Occipital lobe (tissue), 3 donors: ENCODE measurements at places on chromosomes 6 and 20. TPM values are rescaled to one million over a fixed set of nuclear protein-coding genes. Genes with fewer than 3 reads are reported as not detected.

DNA sequence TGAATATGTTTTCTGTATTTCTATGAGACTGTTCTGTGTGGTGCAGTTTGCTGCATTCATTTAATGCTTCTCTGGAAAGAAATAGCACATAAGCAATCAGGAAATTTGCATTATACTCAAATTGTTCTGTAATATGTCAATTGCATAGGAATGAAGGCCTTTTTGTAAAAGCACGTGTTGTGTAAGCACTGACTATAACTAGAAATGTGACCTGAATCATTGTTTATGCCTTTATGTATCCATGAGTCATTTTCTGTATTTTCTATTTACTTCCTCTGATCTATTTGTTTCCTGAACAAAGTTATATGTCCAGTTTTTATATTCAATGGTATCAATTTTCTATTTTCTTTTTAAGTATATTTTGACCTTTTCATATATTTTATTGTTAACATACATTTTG lies 1455.3 kb downstream of the GRIK2 start:
- DNase-seq = no peak

- no peak for DNase-seq
Measured at GRCh38 chr6:33619166-33619840, 1.8 kb upstream of the ITPR3 start.

DNA sequence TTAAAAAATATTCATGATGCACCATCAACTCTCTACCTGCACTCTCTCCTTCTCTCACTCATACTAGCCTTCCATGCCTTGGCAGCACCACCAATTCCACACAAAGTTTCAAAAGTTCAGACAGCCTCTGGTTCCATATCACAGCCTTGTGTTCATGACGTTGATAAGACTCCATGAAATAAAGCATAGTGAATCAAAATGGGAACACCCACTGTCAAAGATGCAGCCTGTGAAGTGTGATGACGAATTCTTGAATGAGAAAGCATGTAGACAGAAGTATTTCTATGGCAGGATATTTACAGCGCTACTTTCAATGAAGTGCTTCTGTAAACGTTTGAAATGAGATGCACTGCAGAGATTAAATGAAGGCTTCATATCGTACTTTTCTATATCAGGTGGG lies 77.3 kb upstream of the FERMT1 start:
- no peak for DNase-seq

DNA sequence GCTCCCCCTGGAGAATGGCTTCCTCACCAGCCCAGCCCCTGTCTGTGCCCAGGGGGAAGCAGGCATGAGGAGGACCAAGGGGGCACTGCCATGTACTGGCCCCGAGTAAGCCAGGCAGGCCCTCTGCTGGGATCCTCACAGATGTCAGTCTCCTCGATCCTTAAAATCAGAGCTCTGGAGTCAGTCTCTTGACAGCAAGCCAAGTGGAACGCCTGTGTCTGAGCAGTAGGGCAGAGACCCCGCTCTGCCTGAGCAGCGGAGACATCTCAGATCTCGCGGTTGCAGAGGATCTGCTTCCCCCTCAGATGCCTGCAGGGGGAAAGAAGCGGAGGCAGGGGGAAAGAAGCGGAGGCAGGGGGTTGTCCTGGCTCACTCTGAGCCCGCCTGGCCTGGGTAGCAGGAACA lies 92.6 kb downstream of the SNX5 start:
- no peak for DNase-seq

DNA sequence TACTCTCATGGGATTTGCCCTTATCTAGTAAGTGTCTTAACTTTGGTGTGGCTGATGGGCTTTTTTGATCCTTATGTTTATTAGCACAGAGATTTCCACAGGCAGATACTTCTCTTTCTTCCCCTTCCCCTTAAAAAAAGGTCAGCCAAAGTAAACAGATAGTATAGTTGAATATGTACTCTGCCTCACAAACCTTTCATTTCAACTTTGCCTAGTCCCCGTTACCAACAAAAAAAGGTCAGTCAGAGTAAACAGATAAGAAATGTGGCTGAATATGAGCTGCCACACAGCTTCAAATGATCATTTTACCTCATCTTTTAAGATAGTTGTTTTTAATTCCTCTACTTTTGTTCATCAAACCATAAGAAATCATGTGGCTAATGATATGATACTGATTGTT lies 34.1 kb upstream of the SLC35D3 start:
- DNase-seq = no peak

- DNase-seq = no peak
Measured at GRCh38 chr20:7714549-7714948, 225.7 kb downstream of the HAO1 start.

DNA sequence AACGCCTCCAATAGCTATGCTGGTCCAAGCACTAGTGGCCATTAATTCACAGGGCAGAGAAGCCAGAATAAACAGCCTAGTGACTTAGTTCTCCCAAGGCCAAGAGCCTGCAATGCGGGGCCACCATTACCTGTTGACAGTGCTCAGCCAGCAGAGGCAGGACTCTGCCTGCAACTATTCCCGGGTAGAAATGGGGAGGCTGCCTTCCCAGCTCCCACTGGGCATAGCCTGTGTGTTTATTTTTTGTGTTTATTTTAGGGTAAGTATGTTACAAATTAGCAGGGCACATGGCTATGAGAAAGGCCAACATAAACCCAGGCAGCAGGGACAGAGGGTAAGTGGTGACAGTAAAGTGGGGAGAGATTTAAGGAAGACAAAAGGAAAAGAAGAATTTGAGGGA lies 5.0 kb downstream of the GNAS-AS1 start:
- DNase-seq = no peak

- no peak for DNase-seq
Measured at GRCh38 chr6:150243620-150244314, 100.9 kb downstream of the PPP1R14C start.

DNA sequence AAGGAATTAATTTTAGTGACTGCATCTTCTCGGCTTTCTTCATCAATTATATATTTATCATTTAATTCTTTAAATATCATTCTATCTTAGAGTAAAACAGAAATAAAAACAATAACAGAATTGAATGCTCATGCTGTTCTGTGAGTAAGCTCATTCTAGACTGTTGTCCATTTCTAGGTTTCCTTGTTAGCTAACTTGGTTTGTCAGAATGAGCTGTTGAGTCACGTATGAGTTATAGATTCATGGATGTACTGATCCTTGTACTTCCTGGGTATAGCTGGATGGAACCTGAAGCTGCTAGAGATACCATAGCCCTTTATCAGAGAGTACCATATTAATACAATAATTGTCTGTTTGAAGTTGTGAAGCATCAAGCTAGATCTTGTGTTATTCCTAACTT lies 515.3 kb downstream of the TENT5A start:
- no peak for DNase-seq

- DNase-seq = no peak
Measured at GRCh38 chr6:125844989-125845388, 54.2 kb downstream of the NCOA7 start.

- DNase-seq = no peak
Measured at GRCh38 chr6:41449399-41450245, 96.6 kb upstream of the FOXP4 start.

GRCh38 chr6:75800708-75801505 lies 51.9 kb downstream of the MYO6 start:
- DNase-seq = no peak

GRCh38 chr6:154471609-154472362 lies 38.7 kb downstream of the CNKSR3 start:
- DNase-seq = no peak

DNA sequence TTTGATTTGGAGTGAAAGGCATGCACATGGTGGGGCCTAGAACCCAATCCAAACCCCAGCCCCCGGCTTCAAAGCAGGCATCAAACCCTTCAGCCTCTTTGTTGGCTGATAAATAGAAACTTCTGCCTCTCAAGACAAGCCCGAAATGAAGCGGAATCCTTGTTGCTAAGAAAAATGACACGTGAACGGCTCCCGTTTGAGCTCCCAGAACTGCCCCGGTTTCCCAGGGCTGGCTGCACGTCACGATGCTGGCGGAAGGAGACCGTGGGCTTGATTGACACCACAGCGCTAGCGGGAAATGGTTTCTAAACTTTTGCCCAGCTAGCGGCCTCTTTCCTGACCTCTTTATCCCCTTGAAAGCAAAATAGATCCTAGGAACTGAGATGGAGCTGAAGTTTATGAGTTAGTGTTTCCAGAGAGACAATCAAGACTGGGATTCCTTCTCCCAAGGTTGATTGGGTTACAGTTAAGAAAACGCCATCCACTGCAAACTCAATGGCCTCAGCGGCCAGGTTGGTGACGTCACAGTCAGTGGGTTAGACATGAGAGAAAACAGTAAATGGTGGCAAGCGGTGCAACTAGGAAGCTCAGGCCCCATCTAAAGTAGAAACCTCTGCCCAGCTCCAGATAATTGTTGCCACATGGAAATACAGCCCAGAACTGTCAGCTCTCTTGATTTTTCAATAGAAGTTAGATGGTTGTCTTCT lies 117.0 kb downstream of the ANKRD60 start:
- DNase-seq = no peak

- no peak for DNase-seq
Measured at GRCh38 chr6:26473429-26473757, 15.6 kb downstream of the BTN2A1 start.

DNA sequence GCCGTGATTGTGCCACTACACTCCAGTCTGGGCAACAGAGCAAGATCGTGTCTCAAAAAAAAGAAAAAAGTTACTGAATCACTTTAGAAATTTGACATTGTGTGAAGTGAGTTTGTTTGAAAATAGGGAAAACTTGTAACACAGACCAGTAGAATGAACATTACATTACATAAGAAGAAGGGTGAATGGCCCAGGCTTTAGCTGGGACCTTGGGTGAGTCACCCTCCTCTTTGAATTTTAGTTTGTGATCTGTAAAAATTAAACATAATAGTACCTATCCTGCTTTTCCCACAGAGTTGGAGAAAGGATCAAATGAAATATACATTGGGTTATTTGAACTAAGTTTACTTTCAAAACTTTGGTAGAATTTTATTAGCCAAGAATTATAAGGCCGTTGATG lies 56.3 kb downstream of the KCNS1 start:
- no peak for DNase-seq

DNA sequence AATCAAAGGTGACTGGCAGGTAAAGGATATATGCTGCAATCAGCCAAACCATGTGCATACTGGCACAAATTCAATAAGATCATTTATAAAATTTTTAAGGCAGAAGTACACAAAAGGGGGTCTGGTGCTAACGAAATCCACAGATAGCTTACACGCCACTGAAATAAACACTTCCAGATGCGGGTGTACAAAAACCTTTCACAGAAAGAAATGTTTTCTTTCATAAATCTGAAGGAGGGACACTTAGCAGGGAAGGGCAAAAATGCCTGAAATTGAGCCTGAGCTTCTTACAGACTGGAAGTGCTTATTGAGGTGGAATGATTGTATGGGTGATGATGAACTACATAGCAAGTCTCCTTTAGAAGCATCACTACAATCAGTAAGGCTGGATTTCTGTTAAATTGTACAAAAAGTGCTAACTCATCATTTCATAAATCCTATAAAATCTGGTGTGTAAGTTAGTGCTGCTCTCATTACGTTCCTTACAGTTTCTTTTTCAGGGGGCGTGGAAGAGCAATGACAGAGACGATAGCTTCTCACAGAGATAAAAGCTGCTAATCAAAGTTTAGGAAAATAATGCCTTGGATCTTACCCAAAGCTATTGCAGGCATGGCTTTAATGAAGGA lies 409.3 kb upstream of the RUNX2 start:
- no peak for DNase-seq

DNA sequence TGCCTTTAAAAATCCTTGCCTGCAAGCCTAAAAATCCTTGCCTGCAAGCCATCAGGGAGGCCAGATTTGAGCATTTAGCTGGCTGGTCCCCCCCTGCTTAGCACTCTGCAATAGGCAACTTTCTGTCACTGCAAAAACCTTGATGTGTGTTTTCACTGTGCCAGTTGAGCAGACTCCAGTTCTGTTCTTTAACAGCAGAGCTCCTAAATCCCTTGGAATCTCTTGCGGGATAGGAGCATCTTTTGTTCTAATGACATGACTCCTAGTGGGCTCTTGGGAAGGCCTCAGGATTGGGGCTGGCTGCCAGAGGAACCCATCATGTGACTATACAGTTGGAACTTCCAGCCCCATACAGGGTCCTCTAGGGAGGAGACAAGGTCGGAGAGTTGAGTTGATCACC lies 50.4 kb downstream of the FAM184A start:
- DNase-seq = no peak

DNA sequence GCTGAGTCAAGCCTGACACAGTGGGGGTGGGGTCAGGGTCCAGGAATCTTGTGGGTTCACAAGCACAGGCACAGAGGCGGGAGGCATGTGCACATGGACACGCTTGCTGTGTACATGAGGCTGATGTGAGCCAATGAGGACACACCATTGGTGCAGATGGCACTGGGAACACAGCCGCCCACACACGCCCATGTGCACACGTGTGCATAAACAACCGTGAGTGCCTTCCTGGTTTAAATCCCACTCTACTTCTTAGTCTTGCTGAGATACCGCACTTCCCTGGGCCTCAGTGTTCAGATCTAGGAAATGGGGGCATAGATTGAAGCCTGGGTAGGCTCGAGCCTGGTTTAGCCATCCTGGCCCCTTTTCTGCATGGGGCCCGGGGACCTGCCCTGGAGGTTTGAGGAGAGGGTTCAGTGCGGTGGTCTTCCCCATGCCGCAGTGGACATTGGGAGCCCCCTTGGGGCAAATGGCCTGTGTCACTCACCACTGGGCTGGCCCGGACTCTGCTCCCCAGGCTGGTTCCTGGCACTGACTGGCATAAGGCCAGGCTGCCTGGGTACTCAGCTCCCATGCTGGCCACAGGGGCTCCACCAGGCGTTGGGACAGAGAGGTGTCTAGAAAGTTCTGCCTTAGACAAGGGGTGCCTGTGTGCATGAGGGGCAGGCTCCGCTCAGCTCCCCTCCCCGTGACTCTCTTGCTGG lies 60.2 kb downstream of the CEBPB start:
- DNase-seq = no peak

GRCh38 chr6:116404696-116405095 lies 33.9 kb downstream of the DSE start:
- no peak for DNase-seq

- DNase-seq = no peak
Measured at GRCh38 chr6:153553627-153554026, 422.5 kb upstream of the RGS17 start.

CNR1 gene
- 327 TPM for total RNA-seq

NMBR gene
- total RNA-seq = 12.6 TPM

TSHZ2 gene
- total RNA-seq = 0.31 TPM

PNLDC1 gene
- not detected for total RNA-seq

DLL1 gene
- total RNA-seq = 11.9 TPM

GNRH2 gene
- not detected for total RNA-seq

ZNF334 gene
- 13.6 TPM for total RNA-seq

HCRTR2 gene
- total RNA-seq = 14.3 TPM

REPS1 gene
- total RNA-seq = 146 TPM

FLRT3 gene
- total RNA-seq = 27.5 TPM

FAM50B gene
- 20.6 TPM for total RNA-seq

EDN1 gene
- total RNA-seq = 5.9 TPM

ZNF343 gene
- total RNA-seq = 11.5 TPM

RCAN2 gene
- 7.0 TPM for total RNA-seq

TNNC2 gene
- 1.2 TPM for total RNA-seq

LPA gene
- total RNA-seq = 1.4 TPM

AGER gene
- 0.78 TPM for total RNA-seq
